Frontal cortex (tissue), 4 donors: ENCODE measurements at places on chromosomes 3 and 15. TPM values are rescaled to one million over a fixed set of nuclear protein-coding genes. Genes with fewer than 3 reads are reported as not detected.

Gene TBL1XR1
- 283 TPM for total RNA-seq

Gene CKMT1B
- total RNA-seq: 7.7 TPM

Gene COLQ
- total RNA-seq: 1.6 TPM

Gene EBLN2
- total RNA-seq: 3.7 TPM

Gene C3orf85
- total RNA-seq: not detected

Gene WDR82
- 151 TPM for total RNA-seq

Gene ERICH6
- under 0.01 TPM for total RNA-seq

Gene ZNF80
- not detected for total RNA-seq

Gene MCTP2
- 1.2 TPM for total RNA-seq
